ENCODE measurements at places on chromosomes 13 and 19.

DNA sequence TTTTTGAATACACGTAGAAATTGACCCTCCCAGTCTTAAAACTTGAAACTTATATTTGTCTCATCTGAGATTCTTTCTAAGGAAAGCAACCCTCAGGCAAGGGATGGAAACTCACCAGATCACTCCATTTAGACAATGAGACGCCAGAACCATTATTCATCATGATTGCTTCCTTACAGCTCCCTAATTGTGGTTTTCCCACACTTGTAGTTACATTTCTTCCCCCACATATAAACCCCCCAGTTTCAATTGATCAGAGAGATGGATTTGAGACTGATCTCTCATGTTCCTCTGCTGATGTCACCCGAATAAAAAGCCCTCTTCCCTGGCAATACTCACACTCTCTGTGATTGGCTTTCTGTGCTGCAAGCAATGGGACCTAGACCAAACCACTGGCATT lies 197.9 kb upstream of the STARD13 start:
- DNase-seq, result no peak

DNA sequence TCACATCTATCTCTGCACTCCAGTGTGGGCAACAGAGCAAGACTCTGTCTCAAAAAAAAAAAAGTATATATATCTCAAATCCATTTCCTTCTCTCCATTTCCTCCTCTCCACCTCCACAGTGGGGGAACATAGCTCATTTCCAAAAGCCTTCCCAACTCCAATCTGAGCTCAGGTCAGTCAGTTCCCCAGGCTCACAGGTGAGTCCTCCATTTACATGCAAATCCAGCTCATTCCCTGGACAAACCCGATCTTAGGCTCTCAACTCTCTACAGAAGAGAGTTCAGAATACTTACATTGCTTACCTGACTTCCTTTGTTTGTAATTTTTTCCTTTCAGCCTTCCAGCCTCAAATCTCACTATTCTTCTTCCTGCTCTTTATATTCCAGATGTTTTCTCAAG lies 518.3 kb downstream of the GPC6 start:
- DNase-seq, result no peak

GRCh38 chr13:102773441-102774213 lies at the start of gene TEX30:
TEX30 (minus strand) TSS chr13:102773786; CDS start chr13:102770026, 3,760 bp downstream.
- DNase-seq, result peak; percentile 88

DNA sequence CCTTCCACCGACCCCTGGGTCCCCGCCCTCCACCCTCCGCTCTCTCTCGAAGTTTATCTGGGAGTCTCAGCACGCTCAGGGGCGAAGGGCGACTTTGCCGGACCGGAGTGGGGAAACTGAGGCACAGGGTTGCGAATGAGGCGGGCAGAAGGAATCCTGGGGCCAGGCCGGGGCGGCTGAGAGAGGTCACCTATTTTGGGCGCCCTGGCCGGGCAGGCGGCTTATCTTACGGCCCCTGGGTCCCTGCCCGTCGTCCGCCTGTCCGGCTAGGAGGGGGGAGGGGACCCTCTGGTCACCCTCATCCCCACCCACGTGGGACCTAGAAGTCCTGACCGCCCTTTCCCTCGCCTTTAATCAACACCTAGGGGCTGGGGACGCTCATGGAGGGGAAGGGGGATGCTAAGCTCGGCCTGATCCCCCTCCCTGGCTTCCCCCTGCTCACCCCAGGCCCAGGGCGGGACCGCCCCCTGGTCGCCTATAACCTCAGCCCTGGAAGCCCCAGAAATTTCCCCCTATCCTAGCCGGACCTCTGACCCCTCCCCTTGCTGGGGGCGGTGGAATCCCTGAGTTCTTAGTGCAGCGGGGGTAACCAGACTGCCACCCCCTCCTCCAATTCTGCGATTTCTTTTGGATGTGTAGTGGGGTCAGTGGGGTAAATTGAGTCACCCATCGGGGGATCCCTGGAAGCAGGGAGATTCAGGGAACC lies 556 bp downstream of the TRIP10 start:
- DNase-seq, result no peak

DNA sequence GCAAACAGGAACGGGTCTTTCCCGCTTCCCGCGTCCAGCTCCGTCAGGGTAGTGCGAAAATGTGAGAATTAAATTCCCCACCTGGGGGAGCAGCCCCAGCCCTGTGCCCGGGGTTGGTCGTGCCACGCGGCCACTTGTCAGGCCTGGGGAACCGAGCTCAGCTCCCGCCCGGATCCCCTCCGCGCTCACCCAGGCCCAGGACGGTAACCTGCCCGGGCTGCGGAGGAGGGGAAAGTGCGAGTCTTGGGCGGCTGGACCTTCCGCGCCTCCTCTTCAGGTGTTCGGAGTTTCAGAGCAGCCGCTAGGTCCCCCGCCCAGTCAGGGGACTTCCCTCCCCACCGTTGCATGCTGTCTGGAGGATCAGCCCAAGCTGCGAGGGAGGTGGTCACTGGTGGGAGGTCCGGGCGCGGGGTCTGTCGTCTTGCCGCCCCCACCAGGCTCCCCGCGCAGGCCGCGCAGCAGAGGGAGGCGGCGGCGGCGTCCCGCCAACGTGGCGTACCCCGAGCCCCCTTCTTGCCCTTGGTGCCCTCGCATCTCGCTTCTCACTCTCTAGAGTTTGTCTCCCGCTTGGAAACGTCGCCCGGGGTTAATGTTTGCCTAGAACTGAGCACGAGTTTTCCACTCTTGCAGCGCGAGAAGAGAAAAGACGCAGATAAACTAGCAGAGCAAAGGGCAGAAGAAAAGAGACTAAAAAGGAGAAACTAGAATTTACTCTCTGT lies 8.1 kb downstream of the URAD start:
- no peak for DNase-seq

DNA sequence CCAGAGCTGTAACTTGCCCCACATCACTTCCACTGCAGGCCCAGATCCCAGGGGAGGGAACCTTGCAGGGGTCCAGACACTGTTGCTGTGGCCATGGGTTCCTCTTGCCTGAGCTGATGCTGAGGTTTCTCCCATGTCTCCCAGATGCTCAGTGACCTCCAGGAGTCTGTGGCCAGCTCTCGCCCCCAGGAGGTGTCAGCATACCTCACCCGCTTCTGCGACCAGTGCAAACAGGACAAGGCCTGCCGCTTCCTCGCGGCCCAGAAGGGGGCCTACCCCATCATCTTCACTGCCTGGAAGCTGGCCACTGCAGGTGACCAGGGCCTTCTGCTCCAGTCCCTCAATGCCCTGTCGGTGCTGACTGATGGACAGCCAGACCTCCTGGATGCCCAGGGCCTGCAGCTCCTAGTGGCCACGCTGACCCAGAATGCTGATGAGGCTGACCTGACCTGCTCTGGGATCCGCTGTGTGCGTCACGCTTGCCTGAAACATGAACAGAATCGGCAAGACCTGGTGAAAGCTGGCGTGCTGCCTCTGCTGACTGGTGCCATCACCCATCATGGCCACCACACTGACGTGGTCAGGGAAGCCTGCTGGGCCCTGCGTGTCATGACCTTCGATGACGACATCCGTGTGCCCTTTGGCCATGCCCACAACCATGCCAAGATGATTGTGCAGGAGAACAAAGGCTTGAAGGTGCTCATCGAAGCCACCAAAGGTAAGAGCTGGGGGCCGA lies 12.1 kb upstream of the SLC25A42 start:
- DNase-seq, result no peak

DNA sequence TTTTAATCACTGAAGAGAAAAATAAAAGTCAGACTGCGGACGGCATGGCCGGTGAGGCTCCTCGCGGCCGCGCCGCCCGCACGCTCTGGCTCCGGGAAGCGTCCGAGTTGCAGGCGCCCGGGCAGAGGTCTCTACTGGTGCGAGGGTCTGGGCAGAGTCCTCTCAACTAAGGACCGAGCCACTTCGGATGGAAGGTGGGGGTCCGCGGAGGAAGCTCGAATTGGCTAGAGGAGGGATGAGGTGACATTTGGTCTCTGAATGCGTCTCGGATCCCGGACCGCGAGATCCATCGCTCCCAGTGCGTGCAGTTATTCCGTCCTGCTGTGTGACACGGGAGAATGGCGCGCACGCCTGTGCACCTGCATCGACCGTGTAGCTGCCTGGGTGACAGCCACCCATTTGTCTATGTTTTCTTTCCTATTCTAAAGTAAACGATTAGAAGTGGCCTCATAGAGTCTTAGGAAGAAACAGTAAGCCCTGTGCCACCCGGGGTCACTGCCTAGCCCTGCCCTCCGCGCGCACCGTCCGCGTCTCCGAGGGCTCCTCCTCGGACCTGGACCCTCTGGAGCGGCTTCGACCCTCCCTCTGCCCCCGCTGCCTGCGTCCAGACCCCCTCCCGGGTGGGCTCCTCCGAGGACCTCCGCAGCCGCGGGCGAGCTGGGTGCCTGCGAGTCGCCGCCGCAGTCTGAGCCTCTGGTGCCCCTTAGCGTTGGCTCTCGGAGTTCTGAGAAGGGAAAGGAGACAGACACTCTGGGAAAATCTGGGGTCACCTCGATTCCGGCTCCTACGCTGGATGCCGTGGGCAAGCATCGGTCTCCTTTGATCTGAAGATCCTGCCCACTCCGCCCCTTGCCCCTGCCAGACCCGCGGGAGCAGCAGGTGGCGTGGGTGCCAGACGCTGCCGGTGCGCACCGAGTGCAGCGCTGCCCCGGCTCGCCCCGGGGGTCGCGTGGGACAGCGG lies 347.4 kb downstream of the LIG4 start:
- DNase-seq, result no peak

DNA sequence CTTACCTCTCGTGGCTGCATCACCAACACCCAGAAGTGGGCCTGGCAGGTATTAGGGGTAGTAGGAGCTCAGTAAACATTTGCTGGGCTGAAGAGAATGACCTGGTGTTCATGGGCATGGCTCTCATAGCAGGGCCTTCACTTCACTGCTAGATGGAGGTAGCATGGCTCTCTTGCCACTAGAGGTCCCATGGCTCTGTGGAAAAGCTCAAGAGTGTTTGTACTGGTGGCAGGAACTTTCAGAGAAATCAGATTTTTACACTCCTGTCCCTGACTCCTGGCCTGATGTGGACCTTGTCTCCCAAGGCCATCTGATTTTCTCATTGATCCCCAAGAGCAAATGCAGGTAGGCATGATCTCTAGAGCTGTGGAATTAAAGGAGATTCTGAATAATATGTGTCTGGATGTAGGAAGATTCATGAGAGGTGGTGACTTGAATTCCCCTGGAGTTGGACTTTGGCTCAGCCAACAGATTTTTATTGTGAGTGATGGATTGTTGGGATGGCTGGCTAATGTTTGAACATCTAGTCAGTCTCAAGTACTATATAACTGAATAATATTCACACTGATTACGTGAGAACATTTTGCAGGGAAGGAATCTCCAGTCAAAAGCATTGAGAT lies 5.7 kb downstream of the ZNF574 start:
- DNase-seq, result no peak

GRCh38 chr19:30546332-30546731 lies 174.1 kb downstream of the ZNF536 start:
- DNase-seq, result no peak

DNA sequence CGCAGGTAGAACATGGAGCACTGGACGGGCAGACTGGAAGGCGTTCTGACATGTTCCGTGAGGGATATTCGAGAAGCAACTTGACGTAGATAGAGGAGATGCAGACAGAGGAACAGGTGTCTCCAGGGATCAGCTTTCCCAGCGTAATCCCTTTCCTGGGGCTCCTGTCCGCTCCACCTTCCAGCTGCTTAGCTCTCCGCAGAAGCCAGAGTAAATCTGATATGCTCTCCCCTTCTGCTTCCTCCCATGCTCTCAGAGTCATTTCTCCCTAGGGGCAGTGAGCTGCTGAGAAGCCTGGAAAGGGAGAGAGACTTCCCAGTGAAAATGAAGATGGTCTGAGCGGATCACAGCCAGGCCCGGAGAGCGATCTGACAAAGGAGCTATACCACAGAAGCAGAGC lies 23.0 kb upstream of the OLFM4 start:
- no peak for DNase-seq

GRCh38 chr13:83471011-83471410 lies 411.3 kb downstream of the SLITRK1 start:
- DNase-seq, result no peak

GRCh38 chr13:22235950-22236290 lies 565.0 kb downstream of the FGF9 start:
- DNase-seq, result no peak

- no peak for DNase-seq
Measured at GRCh38 chr13:73169971-73170370, 111.2 kb downstream of the KLF5 start.

GRCh38 chr19:21109116-21109515 lies 27.1 kb downstream of the ZNF714 start:
- no peak for DNase-seq

- no peak for DNase-seq
Measured at GRCh38 chr13:111346101-111346680, 25.7 kb downstream of the TEX29 start.

GRCh38 chr19:15843203-15843893 lies 27.9 kb upstream of the OR10H1 start:
- no peak for DNase-seq

GRCh38 chr19:39125554-39126311 lies at the start of gene PAK4:
PAK4 (plus strand) TSS chr19:39125786; CDS start chr19:39169554, 43,768 bp downstream.
- DNase-seq, result peak; percentile 96

DNA sequence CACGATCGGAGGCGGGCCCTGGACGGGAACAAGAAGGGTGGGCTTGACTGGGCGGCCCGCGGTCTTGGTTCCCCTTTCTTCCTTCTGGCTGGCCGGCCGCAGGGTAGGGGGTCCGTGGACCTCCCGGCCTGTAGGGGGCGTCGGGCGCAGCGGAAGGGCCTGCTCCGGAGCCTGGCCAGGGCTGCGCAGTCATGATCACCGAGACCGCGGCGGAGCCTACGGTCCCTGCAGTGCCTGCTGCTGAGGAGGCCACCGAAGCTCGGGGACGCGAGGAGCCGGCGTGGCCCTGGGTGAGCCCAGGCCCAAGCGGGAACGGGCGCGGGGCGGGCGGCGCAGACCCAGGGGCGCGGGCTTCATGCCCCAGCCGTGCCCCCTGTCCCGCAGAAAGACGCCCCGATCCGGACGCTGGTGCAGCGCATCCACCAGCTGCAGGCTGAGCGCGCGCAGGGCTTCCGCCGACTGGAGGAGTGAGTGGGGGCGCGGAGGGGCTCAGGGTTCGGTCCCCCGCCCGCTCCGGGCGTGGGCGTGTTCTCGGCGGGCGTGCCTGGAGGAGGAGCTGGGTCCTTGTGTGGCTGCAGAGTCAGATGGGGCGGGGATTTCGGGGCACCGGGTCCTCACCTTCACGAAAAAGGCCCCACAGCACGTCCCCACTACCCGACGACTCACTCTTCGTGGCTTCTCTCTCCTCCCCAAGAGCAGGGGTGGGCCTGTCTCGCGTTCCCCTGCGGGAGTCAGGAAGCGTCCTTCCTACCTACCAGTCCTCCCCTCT lies at the start of gene REX1BD:
Gene REX1BD (plus strand): TSS at position 188 of the 769 bp plus-strand sequence. CDS start 4 bp downstream, at position 192.
- DNase-seq, result peak; percentile 90

DNA sequence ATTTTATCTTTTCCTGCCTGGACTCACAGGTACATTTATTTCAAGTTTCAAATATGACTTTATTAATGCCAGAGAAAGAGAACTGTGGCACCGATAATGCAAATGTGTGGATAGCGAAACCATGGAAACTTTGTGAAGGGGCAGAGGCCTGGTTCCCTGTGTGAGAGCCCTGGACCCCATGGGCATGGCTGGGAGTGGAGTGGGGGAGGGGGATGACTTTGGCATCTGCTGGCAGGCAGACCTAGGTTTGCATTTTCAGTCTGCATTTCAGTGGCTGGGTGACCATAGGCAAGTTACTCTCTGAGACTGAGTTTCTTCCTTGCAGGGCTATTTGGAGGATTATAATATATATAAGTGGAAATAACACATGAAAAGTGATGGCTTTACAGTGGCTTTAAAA lies 163.8 kb upstream of the TMTC4 start:
- no peak for DNase-seq

GRCh38 chr19:33100894-33101644 lies 20.1 kb downstream of the GPATCH1 start:
- DNase-seq, result no peak

- no peak for DNase-seq
Measured at GRCh38 chr13:113645329-113645728, 12.7 kb downstream of the ATP4B start.

GRCh38 chr19:35042056-35042730 lies 672 bp downstream of the HPN start:
- DNase-seq, result no peak
